ENCODE measurements at places on chromosomes 1 and 21.

DNA sequence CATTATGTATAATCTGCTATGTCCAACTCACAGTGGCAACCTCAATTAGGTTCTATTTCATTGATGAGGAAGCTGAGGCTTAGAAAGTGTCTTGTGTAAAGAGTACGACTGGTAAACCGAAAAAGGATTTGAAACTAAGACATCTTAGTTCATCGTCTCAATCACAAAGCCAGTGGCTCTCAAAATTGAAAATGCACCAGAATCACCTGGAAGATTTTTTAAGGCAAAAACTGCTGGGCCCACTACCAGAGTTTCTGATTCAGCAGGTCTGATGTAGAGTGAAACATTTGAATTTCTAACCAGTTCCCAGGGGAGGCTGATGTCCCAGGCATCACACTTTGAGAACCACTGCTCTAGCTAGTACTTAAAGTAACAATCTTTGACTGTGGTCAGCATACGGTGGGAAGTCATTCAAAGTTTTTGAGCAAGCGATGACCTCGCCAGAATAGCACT, 5.2 kb upstream of the LRRC53 start:
- no peak for DNase-seq

DNA sequence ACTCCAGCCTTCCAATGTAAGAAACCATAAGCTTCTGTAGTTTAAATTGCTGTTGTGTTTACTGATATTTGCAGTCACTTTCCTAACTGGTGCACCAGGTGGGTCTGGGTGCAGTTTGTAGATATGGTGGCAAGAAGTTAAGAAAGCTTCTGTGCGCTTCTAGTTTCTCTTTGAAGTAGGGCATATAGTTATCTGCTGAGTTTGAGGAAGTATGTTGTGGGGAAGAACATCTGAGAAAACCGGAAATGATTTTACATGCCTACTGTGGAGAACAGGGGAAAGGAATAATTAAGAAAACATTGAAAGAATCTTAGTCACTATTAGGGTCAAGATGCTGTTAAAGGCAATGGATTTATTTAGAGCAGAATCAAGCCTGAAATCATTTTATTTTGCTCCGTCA, 14.9 kb upstream of the SLC44A5 start:
- no peak for DNase-seq

DNA sequence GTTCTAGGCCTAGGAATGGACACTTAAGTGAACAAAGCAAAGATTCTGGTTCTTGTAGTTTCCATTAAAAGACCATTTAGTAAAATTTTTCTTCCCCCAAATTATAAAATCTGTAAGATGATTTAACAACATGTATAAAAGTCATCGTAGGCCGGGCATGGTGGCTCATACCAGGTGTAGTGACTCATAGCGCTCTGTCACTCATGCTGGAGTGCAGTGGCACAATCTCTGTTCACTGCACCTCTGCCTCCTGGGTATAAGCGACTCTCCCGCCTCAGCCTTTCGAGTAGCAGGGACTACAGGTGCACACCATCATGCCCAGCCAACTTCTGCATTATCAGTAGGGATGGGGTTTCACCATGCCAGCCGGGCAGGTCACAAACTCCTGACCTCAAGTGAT, 9.1 kb downstream of the ASPM start:
- no peak for DNase-seq

DNA sequence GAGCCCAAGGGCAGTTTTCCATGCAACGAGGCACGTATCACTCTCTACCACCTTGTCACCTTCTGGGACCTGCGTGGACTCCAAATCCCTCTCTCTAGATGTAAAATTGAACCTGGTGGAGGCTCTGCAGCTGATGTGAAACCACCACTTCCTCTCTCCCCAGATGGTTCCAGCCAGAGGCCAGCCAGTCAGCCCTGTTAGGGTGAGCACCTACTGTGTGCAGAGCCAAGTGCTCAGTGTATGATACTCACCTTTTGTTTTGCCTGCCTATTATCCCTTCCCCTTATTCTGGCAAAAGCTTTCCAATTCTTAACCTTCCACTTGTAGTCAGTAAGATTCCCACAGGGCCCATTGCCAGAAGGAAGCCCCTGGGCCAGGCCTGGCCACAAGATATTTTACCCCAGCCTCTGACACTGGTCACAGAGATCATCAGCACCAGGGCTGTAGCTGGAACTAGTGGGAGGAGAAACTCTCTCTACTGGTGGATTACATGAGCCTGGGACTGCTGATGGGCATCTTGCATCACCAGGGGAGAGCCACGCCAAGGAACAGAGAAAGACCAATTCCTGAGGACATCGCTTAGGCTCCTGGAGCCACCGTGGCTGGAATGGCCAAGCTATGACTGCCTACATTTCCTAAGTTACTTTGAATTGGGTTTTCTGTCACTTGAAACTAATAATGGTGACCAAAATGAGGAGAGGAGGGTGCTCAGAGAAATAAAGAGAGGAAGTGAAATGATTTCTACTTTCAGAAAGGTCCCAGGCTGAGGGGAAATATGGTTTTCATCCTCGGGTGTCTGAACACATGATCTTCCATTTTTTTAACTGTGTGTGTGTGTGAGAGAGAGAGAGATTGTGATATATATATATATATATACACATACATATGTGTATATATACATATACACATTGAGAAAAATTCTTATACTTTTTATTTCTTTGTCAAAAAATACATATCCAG, 26.6 kb upstream of the RD3 start:
- DNase-seq: peak; percentile 72

DNA sequence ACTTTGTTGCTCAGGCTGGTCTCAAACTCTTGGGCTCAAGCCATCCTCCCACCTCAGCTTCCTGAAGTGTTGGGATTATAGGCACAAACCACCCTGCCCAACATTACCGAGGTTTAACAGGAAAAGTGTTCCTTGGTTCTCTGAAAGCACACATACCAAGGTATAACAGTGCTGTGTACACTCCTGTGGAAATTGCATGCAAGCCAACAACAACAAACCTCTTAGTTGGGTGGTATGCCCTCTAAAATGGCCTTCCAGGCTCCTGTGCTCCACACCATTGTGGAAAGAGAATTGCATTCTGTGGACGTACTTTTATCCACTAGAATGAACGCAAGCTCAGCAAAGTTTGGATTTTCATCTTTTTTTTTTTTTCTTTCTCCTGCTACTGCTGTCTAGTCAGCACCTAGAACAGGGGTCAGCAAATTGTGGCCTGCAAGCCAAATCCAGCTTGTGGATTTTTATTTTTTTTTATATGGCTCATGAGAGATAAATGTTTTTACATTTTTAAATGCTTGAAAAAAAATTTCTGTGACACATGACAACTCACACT, 192.2 kb upstream of the TNR start:
- DNase-seq: no peak

DNA sequence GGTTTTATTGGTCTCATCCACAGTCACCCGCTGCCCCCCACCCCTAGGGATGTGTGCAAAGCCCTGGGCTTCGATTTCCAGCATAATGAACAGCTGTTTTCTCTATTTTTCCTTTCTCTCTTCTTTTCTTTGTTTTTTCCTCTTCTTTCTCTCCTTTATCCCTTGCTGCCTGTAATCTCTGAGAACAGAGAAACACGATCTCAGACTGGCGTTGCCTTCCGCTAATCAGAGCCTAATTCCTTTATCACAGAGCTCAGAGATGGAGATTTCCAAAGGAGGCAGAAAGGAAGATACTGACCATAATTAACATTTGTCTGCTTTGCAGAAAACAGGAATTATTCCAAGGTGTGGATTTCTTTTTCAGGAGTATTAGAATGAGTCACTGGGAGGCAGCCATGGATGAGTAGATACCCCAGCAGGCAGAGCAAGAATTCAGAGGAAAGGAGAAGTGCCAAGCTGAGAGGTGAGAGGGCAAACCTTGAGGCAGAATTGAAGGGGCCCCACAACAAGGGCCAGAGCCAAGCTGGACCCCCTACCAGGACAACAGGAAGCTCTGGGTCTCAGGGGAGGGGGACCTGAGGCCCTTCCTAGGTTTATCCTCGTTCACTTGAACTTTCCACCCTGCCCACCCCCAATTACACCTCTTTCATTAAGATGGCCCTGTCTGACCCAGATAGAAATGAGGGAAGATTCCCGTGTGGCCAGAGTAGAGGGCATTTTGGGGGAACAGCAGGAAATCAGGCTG, 33.3 kb downstream of the MATN1 start:
- DNase-seq: no peak

DNA sequence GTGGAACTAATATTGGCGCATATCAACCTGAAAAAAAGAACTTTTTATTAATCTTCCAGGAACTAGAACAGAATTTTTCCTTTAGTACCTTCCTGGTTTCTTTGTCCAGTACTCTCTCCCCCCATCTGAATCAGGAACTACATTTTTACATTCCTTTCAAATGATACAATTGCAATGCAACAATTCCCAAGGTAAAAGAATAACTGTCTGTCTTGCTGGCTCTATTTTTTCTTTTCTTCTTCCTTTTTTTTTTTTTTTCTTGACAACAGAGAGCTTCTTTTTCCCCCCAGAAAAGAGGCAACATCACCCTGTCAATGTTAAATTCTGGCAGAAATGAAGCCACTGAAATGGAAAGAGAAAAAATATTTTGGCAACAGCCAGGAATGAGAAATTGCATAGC, 4.5 kb upstream of the CD101 start:
- no peak for DNase-seq

GRCh38 chr1:214441119-214441518, 110.3 kb downstream of the PTPN14 start:
- peak; percentile 7 for DNase-seq

GRCh38 chr21:39484711-39485276, 33.0 kb downstream of the SH3BGR start:
- DNase-seq: no peak

GRCh38 chr1:44464361-44464760, 59.3 kb downstream of the RNF220 start:
- DNase-seq: no peak

DNA sequence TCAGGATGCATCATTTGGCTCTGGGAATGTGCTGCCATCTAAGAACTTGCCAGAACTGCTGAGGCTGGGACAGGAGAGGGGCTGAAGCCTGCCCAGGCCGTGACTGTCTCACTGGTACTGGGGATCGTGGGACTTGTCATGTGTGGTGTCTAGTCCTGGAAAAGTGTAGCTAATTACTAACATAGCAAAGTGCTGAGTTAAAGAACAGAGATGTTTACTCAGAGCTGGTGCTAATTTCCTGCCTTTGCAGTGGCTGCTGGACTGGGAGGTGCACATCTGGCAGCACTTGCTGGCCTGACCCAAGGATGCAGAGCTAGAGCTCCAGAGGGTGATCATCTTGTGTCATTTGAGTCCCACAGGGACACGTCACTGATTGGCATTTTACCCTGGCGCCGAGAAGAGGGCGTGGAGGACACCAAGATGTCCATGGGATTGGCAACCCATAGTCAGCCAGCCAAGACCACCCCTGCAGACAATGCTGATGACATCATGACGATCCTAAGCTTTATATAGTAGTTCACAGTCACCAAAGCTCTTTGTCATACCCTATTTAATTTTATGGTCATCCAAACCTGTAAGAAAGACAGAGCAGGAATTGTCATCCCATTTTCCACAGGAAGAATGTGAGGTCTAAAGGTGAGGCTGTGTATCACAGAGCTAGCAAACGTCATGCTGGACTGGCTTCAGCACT, 110.1 kb upstream of the SLC44A3 start:
- DNase-seq: no peak

GRCh38 chr1:180228648-180229482, 1.2 kb upstream of the LHX4 start:
- no peak for DNase-seq

- no peak for DNase-seq
Measured at GRCh38 chr1:235290740-235291502, 37.1 kb downstream of the ARID4B start.

- DNase-seq: peak; percentile 4
Measured at GRCh38 chr21:46325073-46325912, 1.3 kb downstream of the PCNT start.
